Forelimb muscle (tissue), 1 donor: ENCODE measurements at places on chromosomes 2 and 18. TPM values are rescaled to one million over a fixed set of nuclear protein-coding genes. Genes with fewer than 3 reads are reported as not detected.

COL4A3 gene
- 0.16 TPM for polyA plus RNA-seq

- no peak for DNase-seq
These were observed 1.8 kb downstream of the DPP4 start for GRCh38 chr2:162072181-162072702.

GRCh38 chr2:239135531-239135930 lies 265.3 kb downstream of the HDAC4 start:
- no peak for DNase-seq

DNA sequence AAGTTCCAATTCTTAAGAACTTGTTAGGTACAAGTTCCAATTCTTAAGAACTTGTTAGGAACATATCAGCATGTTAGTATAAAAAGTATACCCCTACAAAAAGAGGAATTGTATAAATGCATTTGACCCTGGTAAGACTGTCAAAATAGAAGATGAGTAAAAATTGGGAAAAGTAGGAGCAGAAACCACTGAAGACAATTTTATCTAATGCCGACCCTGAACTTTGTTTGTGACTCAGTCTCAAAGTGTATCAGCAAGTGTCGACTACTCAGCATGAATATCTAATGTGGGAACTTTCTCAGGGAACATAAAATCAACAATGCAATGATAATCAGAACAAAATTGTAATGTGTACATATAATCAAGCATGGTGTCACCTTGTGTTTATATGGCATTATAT lies 583 bp upstream of the CD226 start:
- DNase-seq, result no peak

DNA sequence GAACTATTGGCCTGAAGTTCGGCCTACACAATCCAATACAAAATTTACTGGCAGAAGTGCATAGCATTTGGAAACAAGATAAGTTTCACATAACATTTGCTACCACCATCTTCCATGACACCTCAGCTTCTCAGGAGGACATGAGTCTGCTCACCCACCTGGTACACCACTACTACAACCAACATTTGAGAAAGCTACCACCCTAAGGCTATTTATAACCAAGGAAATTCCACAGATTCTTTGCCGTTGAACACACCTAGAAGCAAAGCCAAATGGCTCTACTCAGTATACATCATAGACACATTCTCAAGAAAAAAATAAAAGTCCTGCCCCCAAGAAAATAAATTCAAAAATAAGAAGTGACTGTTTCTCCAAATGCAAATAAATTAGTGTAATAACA lies 145.3 kb downstream of the SPAG16 start:
- no peak for DNase-seq

ATOH8 gene
- polyA plus RNA-seq, result 21.1 TPM

CRYGD gene
- not detected for polyA plus RNA-seq

GRB14 gene
- 1.3 TPM for polyA plus RNA-seq

- DNase-seq, result no peak
These were observed 51.3 kb downstream of the ZAP70 start for GRCh38 chr2:97764559-97765263.

TTN gene
- 322 TPM for polyA plus RNA-seq

DNA sequence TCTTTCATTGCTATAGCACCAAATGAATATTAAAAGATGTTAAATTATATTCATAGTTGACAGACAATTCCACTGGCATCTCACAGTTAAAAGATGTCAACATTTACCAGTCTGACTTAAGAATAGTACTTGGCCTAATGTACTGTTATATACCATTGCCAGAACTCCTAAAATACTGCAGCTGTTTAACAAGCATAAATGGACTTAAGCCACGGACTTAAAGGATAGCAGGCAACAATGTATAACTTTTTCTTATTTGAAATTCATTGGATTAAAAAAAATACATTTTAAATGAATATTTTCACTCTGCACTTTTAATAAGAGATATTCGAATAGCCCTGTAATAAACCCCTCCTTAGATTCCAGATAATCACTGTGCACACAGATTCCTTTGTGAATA lies 3.8 kb downstream of the TCF4 start:
- no peak for DNase-seq

DNA sequence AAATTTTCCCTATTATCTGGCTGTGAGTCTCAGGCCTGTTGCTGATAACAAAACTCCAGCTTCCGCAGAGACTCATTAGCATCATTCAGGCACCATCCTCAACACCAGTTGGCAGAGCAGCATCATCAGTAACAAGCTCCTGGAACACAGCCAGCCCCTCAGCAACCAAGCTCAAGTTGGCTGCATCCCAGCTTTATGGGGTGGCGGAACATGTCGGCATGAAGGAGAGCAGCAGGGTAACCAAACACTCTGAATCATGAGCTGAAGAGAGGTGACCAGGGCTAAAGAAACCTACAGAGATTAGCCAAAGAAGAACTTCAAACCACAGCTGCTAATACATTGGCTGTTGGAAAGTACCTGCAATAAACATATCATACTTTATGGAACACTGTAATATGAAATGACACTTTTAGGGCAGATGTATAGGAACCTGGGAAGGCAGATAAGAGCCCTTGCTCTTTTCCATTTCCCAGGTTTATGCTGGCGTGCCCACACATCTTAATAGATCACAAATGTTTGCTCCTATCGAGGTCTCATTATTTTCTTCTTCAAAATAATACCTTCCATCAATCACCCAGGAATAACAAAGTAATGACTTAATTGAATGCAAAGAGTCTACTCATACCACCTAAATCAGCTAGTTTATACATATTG lies 63.8 kb downstream of the PDE11A start:
- DNase-seq, result no peak

FBXO15 gene
- polyA plus RNA-seq, result 1.9 TPM

DNA sequence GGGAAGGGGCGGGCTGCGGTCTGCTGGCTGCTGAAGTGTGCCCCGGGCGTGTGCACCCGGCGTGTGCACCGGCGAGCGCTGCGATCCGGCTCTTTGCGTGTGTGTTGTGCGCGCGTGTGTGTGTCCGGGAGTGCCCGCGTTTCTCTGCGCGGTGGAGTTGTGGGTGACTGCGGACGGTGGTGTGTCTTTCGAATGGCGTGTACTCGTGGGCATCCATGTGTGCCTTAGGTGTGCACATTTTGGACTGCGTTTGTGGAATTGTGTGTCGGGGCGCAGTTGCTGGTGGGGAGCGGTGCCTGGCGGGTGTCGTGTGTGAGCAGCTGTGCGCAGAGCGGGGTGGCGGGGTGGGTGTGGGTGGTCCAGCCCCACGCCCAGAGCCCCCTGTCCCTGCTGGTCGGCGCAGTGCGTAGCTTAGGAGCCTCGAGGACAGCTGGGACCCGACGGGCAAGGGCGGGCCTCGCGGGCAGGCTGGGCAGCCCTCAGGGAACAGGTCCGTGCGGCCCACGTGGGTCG lies 533 bp downstream of the HPCAL1 start:
- no peak for DNase-seq

- no peak for DNase-seq
These were observed 3.2 kb downstream of the TMEM182 start for GRCh38 chr2:102765061-102765460.

- no peak for DNase-seq
These were observed 85.5 kb downstream of the PMAIP1 start for GRCh38 chr18:59985289-59985688.

GRCh38 chr2:23756593-23757292 lies 170.2 kb downstream of the ATAD2B start:
- no peak for DNase-seq

TANK gene
- 27.9 TPM for polyA plus RNA-seq

- no peak for DNase-seq
These were observed 108.9 kb downstream of the TPO start for GRCh38 chr2:1521878-1522830.

DNA sequence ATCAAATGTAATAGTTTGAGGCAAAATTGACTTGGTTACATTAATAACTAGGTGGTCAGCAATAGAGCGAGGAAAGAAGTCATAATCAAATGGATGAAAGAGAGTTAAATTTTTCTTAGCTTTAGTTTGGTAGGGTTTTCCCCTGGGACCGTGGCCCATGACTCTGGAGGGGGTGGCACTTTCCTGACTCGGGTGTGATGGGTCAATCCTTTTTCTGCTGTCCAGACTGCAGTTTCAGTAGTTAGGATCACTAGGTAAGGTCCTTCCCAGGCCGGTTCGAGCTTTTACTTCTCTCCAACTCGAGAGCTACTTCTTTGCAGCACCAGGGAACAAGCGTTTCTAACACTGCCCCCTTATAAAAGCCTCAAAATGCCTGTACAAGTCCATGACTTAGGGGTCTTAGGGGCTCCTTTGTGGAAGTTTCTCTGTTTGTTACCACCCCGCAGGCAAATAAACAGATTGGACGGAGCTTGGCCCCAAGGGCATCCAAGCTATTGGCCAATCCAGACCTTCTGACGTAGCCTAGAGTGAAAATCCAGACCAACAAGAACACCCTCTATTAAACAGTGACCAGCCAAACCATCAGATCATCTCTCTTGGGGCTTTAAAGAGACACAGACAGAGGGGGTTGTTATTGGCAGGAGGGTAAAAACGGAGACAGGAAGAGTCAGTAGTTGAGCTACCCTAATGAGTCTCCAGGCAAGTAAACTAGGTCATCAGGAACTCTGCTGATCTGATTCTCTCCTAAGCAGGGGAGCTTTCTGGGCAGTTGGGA lies 9.4 kb upstream of the CEP68 start:
- no peak for DNase-seq

- no peak for DNase-seq
These were observed 3.2 kb upstream of the TTN start for GRCh38 chr2:178810422-178810821.

IFIH1 gene
- polyA plus RNA-seq, result 2.3 TPM

CFAP65 gene
- not detected for polyA plus RNA-seq

- no peak for DNase-seq
These were observed 13.2 kb downstream of the DYSF start for GRCh38 chr2:71466301-71467179.

- no peak for DNase-seq
These were observed 96.4 kb downstream of the LDLRAD4 start for GRCh38 chr18:13315000-13315399.

DNA sequence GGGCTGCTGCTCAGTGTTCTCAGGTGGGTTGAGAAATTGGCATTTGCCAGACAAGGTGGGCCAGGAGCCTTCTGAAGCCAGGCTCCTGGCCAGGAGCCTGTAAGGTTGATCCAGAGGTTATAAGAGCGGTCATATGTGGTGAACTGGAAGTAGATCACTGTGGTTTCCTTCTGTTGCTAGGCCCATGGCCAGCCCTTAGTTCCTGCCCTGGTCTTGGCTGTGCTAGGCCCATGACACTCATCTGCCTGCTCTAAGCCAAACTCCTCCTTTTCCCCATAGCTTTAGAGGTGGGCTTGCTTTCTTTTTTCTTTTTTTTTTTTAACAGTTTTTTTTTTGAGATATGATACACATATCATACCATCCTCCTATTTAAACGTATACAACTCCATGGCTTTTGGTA lies 5.0 kb upstream of the MGAT5 start:
- DNase-seq, result no peak

- DNase-seq, result no peak
These were observed 66.6 kb upstream of the ODC1 start for GRCh38 chr2:10514743-10515142.

DNA sequence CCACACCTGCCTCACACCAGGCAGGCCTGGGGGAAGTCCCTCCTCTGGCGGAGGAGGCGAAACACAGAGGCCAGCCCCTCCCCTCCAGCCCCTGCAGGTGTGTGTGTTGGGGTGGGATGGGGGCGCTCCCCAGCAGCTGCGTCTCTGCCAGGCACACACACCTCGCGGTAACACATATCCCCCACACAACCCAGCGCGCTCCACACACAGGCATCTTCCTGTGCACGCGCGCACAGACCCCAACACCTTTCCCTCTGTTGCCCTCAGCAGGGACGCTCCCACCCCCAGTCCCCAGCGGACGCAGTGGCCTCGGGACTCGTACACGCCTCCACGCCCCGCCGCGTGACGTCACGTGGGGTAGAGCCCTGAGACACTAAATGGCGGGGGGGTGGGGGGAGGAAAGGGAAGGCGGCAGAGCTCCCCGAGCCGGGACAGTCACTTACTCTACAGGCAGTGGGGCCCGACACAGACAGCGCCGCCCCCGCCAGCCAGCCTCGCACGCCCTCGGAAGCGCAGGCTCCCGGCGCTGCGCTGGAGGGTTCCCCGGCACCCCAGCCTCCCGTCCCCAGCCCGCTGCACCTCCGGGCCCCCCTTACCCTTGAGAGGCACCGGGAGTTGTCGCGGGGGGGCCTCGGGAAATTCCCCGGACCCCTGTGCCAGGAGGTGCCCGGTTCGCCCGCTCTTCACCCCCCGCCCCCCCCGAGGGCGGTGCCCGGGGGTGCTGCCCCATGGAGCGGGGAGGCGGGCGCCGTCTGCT lies at the start of gene WNT10A:
Gene WNT10A, plus strand, starts transcription at position 751 of the 757 bp plus-strand sequence. CDS start 144 bp downstream, outside the sequence.
- no peak for DNase-seq
